ENCODE measurements at places on chromosomes 2 and 18.

GRCh38 chr18:25454730-25455129 lies 102.8 kb upstream of the ZNF521 start:
- DNase-seq, result no peak

- DNase-seq, result peak; percentile 54
Observed at GRCh38 chr18:8020132-8020846, 453.2 kb downstream of the PTPRM start.

GRCh38 chr2:19122220-19122619 lies 236.2 kb downstream of the OSR1 start:
- no peak for DNase-seq

- peak; percentile 1 for DNase-seq
Observed at GRCh38 chr2:3738454-3738853, 35.1 kb downstream of the DCDC2C start.

GRCh38 chr2:142234741-142235140 lies 103.9 kb upstream of the LRP1B start:
- DNase-seq, result no peak

GRCh38 chr2:234496835-234497593 lies at the start of gene ARL4C:
Gene ARL4C (minus strand): TSS chr2:234497081. CDS start chr2:234496586, 495 bp downstream.
- peak; percentile 52 for DNase-seq

DNA sequence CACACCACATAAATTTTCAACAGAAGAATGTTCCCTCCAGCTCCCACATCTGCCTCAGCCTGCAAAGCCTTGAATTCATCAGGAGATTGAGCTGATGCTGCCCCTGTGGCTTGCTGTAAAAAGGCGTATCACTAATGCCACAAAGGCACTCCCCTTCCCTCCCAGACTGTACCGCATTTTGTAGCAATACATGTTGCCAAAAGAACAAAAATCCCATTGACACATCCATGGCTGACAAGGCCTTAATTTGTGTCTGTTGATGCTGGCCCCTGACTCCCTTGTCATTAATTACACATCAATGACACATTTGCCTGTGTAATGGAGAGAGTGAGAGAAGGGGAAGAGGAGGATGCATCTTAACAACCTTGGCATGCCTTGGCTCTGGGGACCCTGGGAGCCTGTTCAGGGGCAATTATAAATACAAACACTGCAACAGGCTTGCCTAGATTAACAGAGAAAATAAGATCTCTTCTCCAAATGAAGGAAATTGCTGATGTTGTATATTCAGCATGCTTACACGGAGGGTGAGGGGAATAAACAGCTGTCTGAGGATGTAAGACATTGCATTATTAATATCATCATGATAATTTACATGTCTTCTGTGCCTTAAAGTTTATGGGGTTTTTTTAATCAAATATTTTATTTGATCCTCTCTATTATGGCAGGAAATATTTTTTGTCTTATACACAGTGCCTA lies 264.0 kb downstream of the SUCLG1 start:
- DNase-seq, result no peak

DNA sequence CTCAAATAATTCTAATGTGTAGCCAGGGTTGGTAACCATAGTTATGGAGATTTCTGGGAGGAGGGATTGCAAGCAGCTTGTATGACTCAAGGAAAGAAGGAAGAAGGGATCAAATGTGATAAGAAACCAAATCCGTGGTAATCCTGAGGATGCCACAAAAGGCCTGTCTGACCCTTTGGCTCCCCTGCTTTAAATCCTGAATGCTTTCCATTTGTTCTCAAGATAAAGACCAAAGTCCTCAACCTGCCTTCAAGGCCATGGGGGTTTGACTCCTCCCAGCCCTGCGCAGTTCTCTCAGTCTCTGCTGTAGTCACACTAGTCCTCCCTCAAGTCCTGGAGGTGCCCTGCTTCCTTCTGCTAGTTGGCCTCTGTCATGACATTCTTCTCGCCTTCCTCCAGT lies 74.0 kb downstream of the SUMO1 start:
- peak; percentile 97 for DNase-seq

DNA sequence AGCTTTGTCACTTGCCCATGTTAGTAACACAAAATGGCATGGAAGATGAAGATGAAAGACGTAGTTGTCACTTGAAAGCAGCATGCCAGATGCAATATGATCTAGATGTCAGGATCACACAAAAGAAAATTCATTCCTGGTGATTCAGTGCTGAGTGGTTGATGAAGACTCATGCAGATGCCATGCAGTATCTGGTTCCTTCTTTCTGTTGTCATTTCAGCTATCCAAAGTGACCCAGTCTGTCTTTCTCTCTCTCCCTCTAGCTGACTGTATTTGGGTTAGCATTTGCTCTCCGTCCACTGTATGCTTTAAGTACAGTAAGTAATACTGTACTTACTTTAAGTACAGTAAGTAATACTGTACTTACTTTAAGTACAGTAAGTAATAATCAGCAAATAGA lies 50.4 kb downstream of the TTN start:
- DNase-seq, result peak; percentile 3

- DNase-seq, result no peak
Observed at GRCh38 chr2:185502351-185502750, 236.3 kb upstream of the FSIP2 start.

DNA sequence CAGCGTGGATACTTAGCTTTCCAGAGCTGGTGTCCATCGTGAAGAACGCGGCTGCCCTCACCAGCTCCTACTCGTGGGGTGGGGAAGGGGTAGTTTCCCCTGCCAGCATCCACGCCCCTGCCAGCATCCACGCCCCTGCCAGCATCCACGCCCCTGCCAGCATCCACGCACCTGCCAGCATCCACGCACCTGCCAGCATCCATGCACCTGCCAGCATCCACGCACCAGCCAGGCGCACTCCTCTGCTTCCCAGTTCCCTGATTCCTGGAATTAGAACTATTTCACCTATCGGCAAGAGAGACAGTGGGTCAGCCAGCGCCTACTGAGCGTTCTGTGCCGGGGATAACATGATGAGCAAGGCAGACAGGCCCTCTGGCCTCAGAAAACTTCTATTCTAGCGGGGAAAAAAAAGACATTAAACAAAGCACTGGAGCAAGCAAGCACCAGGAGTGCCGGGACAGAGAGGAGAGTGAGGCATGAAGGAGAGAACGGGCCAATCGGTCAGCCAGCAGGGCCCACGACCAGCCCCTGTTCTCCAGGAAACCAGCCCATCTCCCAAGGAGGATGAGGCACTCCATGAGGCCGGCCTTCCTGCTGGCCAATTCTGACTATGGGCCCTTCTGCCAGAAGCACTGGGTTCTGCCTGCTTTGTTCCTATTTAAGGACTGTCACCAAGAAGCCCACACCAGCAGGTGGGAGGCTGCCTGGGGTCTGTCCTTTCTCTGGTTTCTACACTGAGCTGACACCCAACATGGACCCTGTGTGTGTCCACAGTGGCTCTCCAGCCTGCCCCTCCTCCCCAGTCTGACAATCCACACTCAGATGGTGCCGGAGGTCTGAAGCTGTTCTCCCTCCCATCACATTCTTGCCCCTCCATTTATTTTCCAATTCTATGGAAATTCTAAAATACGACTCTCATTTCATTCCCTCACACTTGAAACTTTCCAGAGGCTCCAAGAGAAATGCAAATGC lies 78.4 kb upstream of the SALL3 start:
- no peak for DNase-seq

DNA sequence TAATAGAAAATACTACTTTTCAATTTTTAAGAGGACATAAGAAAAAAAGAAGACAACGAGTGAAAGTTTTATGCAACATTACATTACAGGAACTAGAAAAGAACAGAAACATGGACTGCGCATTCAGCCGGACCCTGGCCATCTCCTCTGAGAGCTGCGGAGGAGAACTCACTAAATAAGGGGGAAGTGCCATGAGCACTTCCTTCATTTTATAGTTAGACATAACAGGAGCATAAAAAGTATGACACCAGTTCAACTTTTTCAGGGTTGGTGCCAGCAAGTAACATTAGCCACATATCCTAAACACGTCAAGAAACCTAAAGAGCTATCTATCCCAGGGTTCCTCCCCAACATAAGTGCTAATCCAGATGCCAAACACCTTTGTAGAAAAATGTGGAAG lies 78.0 kb upstream of the SERTAD2 start:
- DNase-seq, result no peak
